Amniotic stem cell (primary cell): ENCODE measurements at places on chromosomes 16 and 17.

GRCh38 chr16:50202926-50203624, 50.0 kb downstream of the TENT4B start:
- peak; percentile 47 for DNase-seq

DNA sequence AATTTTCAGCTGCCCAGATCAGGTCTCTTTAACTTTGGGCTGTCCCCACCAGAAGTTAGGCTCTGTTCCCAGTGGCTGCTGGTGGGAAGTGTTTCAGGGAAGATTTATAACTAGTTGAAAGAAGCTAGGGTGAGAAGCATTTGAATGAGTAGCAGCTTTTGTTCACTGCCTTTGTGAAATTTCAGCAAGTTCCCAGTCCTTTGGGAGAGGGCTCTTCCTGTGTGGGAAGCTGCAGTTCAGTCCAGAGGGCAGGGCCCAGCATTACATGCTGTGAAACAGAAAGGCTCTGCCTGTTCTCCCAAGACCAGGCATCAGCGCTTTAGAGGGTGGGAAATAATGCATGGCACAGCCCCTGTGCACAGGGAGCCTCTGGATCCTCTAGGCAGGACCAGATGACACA, 17.8 kb downstream of the PROCA1 start:
- DNase-seq, result no peak

DNA sequence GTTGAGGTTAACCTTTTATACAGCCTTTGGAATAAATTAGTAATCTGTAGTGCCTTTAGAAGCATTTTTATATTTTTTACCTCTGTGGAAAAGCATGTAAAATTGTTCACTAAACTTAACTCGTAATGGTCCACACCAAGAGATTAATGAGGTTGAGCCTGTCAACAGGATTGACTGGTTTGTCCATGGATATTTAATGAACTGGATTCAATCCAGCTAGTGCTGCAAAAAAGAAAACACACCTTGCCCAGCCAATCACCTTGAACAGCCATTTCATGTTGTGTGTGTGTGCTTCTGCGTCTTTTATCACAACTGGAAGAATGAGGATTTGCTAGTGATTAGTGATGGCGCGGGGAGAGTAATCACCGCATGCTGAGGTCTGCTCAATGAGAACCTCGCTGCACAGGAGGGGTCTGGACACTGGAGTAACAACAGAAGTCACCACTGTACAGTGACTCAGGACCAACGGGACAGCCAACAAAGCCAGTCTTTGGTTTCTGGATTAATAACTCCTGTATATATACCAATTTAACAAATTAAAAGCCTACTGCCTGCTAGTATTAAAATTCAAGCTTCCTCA, 33.7 kb downstream of the LITAFD start:
- no peak for DNase-seq

DNA sequence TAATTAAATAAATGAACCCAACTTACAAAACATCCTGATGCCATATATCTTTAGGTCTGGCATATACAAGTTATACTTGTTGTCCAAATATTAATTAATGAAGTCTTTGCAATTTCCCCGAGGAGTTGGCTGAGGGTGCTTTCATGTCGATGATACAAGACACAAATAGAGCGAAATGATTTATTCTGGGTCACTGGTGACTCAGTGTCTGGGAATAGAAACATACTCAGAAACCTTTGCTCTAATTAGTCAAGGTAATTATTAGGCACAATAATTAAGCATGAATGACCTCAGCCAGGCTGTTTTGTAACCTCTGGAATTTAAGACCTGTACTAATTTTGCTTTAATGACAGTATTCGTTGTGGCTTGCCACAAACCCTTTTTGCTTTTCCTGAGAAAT, 37.0 kb upstream of the HAPSTR1 start:
- no peak for DNase-seq

- no peak for DNase-seq
These were observed 13.2 kb downstream of the TMEM100 start for GRCh38 chr17:55709440-55709839.

GRCh38 chr17:8552577-8553320, 77.8 kb downstream of the MYH10 start:
- no peak for DNase-seq

DNA sequence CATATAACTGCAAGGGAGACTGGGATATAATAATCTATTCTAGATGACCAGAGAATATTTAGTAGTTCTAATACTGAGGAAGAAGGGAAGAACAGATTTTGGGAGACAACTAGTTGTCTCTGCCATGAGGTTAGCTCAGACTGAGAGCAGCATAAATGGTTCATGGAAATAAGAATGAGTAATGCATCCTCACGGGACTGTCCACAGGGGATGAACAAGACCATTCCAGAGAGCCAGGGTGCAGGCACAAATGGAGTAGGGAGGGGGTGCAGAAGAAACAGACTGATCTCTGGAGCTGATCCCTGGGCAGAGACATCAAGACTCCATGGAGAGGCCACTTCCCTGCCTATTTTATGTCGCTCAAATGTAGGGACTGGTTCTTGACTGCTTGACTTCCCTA, 30.4 kb downstream of the NLRC5 start:
- DNase-seq, result no peak

GRCh38 chr17:82536512-82537201, 17.1 kb downstream of the FOXK2 start:
- DNase-seq, result no peak

- no peak for DNase-seq
These were observed 35.8 kb upstream of the ABCA9 start for GRCh38 chr17:69096541-69096940.

DNA sequence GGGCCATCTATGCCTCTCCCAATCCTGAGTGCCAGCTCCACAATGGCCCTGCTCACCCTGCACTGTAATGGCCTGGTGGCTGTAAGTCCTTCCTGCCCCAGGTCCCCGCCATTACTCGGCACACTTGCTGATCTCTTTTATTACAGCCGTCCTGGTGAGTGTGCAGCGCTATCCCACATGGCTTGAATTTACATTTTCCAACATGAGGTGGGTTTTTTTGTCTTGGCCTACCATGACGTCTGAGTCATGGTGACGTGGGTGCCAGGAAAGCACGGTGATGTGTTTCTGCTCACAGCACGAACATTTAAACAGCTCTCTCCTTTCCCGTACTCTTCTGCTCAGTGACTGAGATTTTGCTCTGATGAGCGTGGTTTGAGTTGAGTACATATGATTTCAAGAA, 55.2 kb upstream of the FOXF1 start:
- peak; percentile 46 for DNase-seq

- no peak for DNase-seq
These were observed 130.9 kb downstream of the RAB11FIP4 start for GRCh38 chr17:31522284-31522931.

- DNase-seq, result no peak
These were observed 8.4 kb upstream of the PIEZO1 start for GRCh38 chr16:88793251-88793954.

DNA sequence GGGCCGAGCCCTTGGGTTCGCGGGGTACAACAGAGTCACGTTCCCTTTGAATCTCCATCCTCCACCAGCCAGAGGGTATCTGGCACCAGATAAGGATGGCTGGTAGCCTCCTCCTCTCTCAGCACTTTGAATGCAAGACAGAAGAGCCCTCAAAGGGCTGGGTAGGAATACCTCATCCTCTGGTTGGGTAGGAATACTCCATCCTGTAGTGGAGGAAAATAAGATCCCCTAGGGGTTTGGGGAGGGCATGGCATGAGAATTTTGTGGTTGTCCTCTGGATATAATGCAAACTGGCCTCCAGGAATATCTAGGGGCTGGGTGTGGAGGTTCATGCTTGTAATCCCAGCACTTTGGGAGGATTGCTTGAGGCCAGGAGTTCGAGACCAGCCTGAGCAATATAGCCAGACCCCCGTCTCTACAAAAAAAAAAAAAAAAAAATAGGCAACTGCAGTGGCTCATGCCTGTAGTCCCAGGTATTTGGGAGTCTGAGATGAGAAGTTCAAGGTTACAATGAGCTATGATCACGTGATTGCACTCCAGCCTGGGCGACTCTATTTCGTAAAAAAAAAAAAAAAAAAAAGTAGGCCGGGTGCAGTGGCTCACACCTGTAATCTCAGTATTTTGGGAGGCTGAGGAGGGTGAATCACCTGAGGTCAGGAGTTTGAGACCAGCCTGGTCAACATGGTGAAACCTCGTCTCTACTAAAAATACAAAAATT, 2.7 kb downstream of the IGFBP4 start:
- no peak for DNase-seq

GRCh38 chr17:1324201-1324771, 44.8 kb downstream of the TRARG1 start:
- no peak for DNase-seq

GRCh38 chr17:12088035-12088434, 67.4 kb downstream of the MAP2K4 start:
- DNase-seq, result no peak

DNA sequence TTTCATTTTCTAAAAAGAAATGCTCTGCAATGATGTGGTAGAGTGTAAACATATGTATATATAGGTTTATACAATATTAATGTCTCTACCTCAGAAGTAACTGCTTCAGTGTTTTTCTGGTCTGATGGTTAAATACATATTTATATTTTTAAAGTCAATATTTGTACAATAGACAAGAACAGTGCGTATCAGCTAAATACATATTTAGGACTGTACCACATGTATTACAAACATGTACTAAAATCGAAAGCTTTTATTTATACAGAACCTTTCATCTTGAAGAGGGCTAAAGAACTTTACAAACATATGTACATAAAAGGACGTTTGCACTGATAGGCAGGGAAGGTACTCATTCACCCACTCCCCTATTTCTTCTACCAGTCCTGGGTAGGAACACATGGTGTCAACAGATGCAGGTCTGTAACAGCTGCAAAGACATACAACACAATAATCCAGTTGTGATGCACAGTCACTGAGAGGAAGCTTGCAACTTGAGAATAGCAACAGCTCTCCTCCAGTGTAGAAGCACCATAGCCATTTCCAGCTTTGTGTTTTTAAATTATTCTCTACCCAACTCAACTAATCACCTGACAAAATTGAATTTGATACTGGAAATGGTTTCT, 206.9 kb upstream of the C17orf78 start:
- no peak for DNase-seq

DNA sequence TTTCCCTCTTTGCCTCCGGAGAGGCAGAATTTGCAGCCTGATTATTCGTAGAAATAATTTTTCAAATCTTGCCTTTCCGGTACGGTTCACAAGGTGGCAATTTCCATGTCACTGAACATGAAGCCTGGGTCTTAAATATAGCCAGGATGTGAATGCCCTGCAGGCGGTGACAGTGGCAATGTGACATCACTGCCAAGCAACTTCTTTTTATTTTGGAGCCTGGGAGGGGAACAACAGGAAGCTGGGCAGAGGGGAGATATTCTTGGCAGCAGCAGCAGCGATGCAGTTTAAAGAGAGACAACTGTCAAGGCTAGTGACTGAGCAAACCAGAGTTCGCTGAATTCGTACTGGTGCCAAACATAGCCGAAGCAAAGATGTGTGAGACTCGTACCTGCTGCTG, 171.1 kb downstream of the SNX29 start:
- no peak for DNase-seq

GRCh38 chr17:12765548-12765947, 23.8 kb upstream of the ARHGAP44 start:
- DNase-seq, result peak; percentile 84

GRCh38 chr17:77235370-77235941, 94.7 kb downstream of the SEC14L1 start:
- no peak for DNase-seq

- no peak for DNase-seq
These were observed 54.9 kb downstream of the SIAH1 start for GRCh38 chr16:48330189-48330840.

DNA sequence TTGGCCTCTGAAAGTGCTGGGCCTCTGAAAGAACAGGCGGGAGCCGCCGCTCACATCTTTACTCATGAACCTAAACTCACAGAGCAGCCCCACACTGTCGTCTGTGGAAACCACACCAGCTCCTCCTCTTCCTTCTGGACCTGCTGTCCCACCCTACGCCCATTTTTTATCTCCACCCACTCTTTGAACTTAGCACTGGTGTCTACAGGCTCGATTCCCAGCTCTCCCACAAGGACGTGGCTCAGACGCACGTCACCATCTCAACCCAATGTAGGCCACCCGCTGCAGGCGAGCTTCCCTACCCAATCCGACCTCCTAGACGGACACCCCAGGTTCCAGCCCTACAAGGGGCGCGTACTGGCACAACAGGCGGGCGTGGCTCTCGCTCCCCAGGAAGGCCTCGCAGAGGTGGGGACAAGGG, 62.2 kb downstream of the NXN start:
- no peak for DNase-seq

DNA sequence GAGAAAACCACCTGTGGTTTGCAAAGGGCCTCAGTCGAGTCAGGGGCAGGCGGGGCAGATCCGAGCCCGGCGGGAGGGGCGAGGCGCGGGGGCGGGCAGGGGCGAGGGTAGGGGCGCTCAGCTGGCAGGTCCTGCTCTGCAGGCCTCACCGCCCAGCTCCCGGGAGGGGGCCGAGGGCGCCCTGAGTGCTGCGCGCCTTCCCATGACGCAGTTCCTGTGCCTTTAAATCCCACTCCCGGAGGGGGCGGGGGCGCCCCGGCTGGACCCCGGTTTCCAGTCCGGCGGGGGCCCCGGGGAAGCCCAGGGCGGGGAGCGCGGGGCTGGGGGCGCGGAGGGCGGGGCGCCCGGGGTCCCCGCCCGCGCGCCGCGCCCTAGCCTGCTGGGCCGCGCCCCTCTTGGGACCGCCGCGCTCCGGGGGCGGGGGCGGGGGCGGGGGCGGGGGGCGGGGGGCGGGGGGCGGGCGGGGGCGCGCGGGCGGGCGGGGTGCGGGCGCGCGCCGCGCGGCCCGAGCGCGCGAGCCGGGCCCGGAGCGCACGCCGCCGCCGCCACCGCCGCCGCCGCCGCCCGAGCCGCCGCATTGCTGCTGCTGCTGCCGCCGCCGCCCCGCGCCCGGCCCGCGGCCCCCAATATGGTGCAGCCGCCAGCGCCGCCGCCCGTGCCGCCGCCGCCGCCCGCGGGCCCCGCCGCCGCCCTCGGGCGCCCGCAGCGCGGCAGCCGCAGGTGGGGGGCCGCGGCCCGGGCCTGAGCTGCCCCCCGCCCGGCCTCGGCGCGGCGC, at the start of gene JPH3:
JPH3 (plus strand) TSS at position 508 of the 775 bp plus-strand sequence. CDS start 639 bp downstream, outside the sequence.
- DNase-seq, result no peak

DNA sequence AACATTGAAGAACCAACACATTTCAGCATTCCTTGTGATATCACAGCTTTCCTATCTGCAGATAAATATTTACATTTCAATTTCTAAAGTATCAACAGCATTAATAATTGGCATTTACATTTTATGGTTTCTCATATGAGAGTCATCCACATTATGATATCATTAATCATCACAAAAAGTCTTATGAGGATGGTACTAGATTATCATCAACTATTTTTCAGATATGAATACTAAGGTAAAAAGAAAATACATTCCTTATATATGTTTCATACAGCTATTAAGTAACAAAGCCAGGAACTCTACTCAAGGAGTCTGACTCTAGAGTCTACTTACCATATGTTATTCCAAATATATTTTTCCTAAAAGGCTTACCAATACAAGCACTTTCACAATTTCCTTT, 40.7 kb downstream of the ABCA5 start:
- DNase-seq, result no peak

DNA sequence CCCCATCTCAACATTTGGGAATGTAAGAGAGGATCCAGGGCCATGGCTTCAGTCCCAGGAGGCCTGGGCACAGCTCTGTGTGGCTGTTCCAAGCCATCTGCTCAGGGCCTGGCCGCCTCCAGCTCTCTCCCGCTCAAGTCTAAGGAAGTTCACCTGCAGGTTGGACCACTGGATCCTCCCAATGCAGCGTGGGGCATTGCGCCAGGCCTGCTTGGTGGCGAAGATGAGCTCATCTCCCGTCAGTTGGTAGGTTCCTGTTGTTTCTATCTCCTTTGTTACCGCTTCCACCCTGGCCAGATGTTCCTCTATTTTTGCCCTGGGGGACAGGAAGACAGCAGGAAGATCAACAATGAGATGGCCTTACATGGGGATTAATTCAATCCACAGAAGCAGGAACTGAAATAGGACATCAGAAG, 17.5 kb downstream of the NOS2 start:
- DNase-seq, result no peak
